ENCODE measurements at places on chromosomes 11 and 22.

DNA sequence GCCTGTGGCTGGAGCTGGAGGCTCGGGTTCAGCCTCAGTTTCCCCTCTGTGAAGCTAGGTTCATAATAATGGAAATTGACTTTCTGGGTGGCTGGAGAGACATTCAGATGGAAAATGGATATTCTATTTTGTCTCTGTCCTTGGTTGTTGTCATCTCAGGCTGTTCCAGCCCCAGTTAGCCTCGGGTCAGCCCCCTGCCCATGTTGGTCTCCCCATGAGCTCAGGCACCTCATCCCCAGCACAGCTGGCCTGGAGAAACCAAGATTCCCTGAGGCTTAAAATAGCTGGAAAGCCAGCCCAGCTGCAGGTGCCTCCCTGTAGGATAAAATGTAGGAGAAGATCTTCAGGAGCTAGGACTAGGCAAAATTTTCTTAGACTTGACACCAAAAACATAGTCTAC lies 129.5 kb downstream of the MED15 start:
- DNase-seq: no peak

DNA sequence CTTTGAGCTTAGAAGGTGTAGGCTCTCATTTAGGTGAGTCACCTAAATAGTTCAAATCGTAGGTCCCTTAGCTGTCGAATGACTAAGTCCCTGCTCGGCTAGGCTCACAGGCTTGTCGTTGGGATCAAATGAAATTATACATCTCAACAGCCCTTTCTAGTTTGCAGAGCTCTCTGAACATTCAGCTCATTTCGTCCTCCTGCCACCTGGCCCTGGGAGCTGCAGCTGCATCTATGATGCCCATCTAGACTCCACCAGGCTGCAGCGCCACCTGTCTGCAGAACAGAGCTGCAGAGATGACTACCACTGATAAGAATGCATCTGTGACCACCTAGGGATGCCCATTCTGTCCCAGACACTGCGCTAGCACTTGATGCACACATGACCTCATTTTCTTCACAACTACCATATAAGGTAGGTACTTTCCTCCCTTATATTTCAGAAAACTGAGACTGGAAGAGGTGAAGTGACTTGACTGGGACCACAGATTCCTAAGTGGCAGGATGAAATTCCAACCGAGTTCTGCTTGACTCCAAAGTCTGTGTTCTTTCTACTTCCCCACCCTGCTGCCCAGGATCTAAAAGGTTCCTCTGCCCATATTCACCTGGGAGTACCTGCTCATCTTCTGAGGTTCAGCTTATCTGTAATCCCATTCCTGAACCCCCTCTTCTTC lies 141.1 kb upstream of the NARS2 start:
- no peak for DNase-seq

DNA sequence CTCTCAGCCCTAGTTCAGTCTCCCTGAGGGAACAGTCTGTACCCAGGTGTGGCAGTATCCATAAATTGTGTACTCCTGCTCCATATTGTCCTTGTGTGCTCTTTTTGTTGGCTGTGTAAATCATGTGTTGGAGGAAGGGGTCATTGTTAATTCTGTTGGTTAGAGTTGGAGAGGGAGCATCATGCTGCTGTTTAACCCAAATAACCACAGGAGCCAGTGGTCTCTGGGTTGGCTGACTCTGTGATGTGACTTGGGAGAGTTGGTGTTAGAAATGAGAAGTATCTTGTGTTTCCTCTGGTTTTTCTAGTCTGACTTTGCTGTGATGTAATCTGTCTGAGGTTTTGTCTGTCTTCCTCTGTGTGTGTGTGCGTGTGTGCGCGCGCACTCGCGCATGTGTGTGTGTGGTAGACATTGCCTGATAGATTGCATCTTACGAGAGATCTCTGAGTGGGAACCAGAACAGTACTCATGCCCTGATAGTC lies 30.5 kb downstream of the CTNND1 start:
- peak; percentile 49 for DNase-seq

- DNase-seq: no peak
These were observed 639.3 kb upstream of the KIRREL3 start for GRCh38 chr11:127639916-127640315.

GRCh38 chr11:112977755-112978154 lies 16.5 kb downstream of the NCAM1 start:
- no peak for DNase-seq

DNA sequence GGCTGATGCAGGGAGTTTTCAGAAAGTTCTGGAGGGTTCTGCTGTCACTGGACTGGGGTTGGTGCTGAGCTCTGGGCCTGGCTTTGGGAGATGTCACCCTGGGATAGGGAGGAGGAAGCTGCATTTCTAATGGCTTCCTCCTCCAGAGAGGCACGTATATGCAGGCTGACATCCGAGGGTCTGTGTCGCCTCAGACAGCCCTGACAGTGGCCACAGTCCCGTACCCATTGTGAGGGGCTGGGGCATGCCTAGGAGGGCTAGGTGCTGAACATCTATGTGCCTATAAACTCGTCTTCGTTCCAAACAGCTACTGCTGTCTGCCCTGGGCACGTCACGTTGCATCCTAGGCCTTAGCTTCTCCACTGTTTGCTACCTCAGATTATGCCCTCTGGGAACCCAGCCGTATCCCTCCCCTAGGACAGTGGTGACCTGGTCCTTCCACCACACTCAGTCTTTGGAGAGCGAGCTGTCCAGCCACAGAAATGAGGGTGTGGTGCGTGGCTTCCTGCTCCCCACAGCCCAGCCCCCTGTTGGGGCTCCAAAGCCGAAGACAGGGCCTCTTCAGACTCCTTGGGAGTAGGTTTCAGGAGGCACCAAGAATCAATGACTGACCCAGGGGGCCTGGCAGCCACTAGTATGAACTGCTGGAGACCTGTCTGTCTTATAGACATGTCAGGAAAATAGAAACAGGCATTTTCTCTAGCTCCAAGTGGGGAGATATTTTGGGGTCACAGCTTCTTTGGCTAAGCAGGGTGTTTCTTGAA lies 26.4 kb downstream of the ADAMTS15 start:
- no peak for DNase-seq

DNA sequence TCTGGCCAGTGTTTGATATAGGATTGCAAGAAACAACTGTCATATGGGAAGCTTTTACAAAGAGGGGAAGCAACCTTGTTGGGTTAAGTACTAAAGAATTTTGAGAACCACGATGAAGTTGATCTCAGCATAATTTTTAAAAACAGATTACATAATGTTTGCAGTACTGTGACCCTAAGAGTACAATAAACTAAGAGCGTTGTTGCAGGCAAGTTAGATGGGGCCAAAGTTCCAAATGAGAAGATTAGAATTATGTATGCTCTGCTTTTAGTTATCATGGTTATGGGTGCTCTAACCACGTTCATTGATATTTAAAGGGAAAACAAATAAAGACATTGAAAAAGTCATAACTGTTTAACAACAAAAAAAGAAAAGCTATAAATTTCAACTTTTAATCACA lies 177.5 kb downstream of the CNTN5 start:
- no peak for DNase-seq

GRCh38 chr11:95230810-95231126 lies 234 bp downstream of the SESN3 start:
- DNase-seq: no peak

DNA sequence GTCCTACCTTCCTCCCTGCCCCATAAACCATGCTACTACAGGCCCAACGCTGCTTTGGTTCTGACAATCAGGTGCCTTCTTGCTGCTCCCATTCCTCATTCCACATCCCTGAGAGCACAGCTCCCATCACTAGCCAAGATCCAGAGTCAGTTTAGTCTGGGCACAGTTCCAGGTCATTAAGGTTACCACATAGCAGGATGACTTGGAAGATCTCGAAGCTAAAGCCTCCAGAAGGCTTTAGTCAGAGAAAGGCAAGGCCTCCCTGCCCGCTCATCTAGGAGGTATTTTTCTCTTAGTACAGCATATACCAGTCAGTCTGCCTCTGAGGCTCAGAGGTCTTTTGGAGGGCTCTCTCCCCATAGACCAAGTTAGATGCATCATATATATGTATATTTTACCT lies 30.3 kb downstream of the TRIM66 start:
- DNase-seq: no peak

DNA sequence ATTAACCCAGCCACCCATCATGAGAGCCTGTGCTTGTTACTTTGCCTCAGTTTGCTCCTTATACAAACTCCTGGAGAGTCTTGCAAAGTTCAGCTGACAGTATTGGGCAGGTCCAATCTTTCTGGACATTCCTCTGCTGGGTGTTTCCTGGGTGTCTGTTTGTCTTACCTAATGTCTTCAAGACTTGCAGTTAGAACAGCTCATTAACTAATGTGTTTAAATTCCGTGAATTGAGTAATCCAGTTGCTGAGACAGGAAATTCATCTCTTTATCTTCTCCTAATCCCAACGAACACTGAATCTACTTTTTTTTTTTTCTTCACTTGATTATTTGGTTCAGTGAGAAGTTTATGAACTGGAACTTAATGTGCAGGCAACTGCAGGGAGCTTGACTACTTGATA lies 20.6 kb downstream of the BCO2 start:
- no peak for DNase-seq

GRCh38 chr11:132049205-132049604 lies 678.8 kb downstream of the NTM start:
- no peak for DNase-seq

- DNase-seq: no peak
These were observed 72.1 kb downstream of the MED15 start for GRCh38 chr22:20579273-20580120.

GRCh38 chr11:19055016-19055415 lies 5.5 kb downstream of the MRGPRX2 start:
- no peak for DNase-seq

GRCh38 chr22:48755059-48755949 lies 1072.4 kb downstream of the BRD1 start:
- DNase-seq: no peak

- no peak for DNase-seq
These were observed 5.9 kb upstream of the CNTF start for GRCh38 chr11:58616594-58616993.

DNA sequence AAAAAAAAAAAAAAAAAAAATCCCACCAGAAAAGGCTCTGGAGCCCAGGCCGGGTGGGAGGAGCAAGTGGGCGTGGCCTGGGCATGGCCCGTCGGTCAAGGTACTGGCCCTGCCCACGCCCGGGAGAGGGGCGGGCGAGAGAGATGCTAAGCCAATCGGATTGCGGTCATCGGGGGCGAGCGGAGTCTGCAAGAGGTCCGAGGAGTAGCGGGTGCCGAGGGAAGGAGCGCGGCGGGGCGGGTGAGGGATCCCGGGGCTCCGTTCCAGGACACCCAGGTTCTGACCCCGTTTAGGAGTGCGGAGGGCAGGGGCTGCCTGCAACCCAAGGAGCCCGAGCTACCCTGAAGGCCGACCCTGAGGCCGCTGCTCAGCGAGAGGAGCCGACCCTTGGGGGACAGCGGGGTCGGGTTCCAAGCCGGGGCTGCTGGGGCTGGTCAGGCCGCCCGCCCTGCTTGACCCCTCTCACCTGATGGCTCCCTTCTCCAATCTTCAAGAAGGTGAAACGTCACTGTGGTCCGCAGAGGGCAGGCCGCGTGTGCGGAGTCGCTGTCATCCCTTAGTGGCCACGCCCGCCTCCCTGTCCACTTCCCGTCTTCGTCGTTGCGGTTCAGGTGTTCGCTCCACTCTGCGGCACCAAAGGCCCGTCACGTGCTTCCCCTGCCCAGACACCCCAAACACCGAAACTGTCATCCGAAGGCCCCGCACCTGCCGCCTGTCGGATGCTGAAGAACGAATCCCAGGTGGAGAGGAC lies 11.1 kb upstream of the TAB1 start:
- peak; percentile 74 for DNase-seq

- DNase-seq: no peak
These were observed 94.8 kb downstream of the KCNQ1 start for GRCh38 chr11:2539371-2540222.

- no peak for DNase-seq
These were observed at the start of gene LRRC56 for GRCh38 chr11:536841-537621. LRRC56 (plus strand) TSS chr11:537527; CDS start chr11:540685, 3,158 bp downstream.

GRCh38 chr11:83063073-83063754 lies 8.5 kb downstream of the RAB30 start:
- no peak for DNase-seq

GRCh38 chr11:117817368-117818040 lies 7.0 kb downstream of the FXYD2 start:
- DNase-seq: peak; percentile 70

DNA sequence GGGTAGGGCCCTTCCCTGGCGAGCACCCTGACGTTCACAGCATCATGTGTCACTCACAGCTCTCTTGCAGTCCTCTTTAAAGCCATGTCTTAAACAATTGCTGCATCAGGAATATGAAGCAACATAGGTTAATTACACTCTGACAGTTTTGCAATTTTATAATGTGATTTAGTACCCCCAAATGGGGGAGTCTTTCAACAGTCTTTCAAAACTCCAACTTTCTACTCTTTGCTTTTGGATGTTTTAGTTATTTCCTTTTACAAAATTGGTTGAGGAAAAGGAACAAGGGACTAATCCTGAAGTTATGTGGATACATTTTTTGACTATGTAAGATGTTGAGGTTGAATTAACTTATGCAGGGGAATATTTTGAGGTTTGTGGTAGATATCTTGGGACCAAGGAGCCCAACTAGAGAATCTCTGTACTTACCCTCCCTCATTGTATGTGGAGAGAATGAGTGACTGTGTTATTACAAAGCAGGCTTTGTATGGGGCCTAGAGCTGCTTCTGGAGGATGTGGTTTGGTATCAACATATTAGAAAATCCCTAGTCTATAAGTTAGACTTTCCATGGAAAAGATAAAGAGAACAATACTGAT lies at the start of gene MMP8:
TSS of gene MMP8 (minus strand) at position 51 of the 597 bp plus-strand sequence. CDS start 99 bp downstream, outside the sequence.
- no peak for DNase-seq

- no peak for DNase-seq
These were observed 90.1 kb downstream of the PDHX start for GRCh38 chr11:35006389-35007128.

DNA sequence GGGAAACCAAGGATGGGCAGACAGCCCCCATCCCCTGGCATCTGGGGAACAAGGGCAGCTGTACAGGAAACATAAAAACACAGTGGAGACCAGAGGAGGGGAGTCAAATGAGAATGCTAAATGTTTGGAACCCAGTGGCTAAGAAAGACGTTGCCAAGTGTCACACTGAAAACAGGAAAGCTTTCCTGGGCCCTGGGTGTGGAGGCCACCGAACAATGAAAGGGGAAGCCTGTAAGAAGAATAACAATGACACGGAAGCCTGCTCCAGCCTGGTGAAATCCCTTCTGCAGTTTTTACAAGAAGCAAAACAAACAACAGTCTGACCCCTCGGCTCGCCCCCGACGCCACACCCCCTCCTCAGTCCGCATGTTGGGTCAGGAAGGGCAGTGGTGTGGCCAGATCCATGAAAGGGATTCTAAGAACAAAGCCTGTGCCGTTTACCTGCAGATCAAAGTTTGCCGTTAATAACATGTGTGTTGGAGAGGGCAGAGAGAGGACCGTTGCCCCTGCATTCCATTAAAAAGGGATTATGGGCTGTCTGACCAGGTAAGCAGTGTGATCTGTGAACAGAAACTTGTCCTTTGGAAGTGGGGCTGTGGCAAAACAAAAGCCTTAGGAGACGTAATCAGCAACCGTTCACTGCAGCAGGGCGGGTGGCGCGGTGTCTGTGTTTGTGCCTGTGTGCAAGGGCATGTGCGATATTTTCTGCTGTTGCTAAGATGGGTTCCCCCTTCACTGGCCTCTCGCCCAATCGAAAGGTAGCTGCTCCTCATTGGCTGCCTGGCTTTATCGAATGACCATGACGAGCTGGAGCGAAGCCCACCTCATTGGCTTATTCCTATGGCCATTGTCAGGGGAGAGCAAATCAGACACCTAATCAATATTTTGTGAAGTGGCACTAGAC lies 113.7 kb upstream of the BLID start:
- no peak for DNase-seq

Measured in substantia nigra (tissue), 51 donors.